ENCODE measurements at places on chromosomes 2 and 18.

DNA sequence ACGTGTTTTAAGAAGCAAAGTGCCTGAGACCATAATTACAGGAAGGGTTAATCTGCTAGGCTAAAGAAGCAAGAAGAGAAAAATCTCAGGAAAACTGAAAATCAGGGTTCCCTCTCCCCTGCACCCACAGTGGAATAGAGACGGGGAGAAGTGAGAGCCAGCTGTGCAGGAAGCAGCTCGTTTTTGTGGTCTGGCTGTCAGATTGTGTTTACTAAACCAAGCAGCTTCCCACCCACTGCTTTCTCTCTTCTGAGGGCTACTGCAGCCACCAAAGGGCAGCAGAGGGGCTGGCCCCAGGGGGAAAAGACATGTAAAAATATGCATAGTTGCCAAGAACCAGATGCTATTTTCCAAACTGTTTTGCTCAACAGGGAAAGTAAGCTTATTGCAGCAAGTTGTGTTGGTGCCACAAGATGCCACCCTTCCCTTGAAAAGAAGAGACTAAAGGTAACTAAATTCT is 72.6 kb upstream of the THUMPD2 start:
- peak; percentile 85 for DNase-seq

DNA sequence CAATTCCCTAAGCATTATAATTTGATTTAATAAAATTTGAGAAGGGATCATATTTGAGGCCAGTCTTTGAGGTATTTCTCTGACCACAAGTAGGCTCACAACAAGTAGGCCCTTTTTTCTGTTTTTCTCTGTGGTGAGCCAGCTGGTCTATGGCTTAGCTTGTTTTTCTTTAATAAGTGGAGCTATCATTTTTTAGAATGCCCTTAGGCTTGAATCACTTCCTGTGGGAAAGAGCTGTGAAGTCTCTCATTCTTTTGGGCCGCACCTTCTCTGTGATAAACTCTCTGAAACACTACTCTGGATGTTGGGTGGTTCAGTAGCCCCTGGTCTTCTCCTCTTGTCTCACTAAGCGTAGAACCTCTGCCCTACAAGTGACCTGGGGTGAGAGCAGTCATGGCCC is 235.9 kb downstream of the SUCLG1 start:
- no peak for DNase-seq

DNA sequence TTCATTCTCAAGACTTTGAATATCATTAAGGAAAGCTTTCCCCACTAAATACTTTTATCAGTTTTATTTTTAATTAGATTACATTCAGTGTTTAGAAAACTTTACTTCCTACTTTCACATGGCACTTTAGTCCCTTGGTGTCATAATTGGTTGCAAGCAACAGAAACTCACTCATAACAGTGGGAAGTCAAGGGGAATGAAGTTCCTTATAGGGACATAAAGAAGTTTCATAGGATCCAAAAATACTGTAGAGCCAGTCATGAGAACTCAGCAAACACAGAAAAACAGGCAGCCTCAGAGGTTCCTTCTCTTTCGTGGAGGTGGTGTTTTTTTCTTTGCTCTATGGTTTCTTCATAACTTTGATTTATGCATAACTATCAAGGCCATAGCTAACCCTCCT is 809.0 kb downstream of the BCL11A start:
- DNase-seq, result no peak

GRCh38 chr2:236156095-236156859 is 11.9 kb downstream of the GBX2 start:
- DNase-seq, result no peak

- DNase-seq, result no peak
These were observed 27.1 kb downstream of the KIAA2012 start for GRCh38 chr2:202100176-202100575.

All from fibroblast of villous mesenchyme (primary cell).